Hippocampal formation (tissue), 2 donors: ENCODE measurements at places on chromosomes 5 and 9.

- DNase-seq, result no peak
These were observed 631 bp upstream of the RCL1 start for GRCh38 chr9:4792054-4792571.

DNA sequence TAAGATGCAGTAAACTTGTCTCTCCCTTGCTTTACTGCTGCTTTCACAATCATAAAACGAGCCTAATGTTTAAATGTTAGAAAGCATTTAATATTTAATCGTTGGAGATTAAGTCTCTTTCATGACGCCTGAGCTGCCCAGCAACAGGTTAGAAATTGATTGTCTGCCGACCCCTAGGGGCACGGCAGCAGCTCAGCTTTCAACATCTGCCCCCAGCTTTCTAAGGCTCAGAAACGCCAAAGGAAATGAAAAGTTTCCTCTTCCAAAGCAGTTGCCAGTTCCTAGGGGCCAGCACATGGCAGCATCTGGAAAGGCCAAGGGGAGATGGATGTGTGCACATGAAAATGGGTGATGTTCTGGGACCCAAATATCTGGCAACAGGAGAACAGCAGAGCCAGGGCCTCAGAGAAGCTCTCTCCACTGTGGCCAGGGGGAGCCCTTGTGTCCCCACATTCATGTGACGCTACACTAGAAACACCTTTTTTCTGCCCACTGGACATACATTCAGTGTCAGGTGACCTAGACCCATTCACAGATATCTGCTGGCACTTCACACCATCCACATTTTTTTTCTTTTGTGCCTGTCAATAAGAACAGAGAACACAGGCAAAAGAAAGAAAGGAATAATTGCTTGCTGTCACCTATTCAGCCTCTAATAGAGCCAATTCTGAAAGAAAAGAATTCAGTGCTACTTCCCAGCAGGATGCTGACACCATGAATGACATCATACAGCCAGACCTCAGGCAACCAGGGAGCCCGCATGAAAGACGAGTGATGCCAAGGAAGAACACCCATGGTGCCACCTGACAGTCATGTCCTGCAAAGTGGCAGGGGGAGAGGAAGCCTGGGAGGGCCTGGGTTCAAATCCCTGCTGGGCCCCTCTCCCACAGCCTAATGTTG is 205.0 kb upstream of the TAS2R1 start:
- no peak for DNase-seq

GRCh38 chr9:130499804-130500263 is 55.1 kb downstream of the ASS1 start:
- DNase-seq, result no peak

DNA sequence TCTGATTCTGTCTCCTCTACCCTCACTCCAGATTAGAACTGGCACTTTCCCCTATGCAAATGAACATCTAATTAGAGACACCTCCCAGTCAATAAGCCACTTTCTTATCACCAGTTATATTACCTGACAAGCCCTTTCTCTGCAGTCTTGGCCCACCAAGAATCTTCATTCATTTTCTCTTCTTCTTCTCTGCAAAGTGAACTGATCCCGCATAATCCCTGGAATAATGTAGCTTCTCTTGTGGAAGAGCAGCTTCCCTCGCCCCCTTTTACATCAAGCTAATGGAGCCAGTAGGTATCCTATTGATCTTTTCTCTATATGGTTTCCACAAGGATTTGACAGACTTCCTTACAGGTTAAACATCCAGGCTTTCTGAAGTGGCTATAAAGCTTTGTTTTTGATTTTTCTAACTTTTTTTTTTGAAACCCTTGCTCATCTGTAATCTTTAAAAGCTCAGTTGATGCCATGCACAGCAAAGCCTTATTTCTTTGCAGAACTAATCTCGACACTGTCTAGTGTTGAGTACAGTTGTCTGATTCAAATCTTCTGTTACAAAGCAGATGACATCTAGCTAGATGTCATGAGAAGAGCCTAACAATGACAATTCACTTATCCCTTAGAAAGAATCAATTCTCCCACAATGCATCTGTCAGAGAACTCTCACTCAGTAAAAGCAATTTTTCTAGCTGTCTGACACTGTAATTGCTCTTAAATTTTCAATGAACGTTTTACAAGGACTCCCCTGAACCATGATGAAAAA is 281.4 kb downstream of the ISL1 start:
- DNase-seq, result no peak

GRCh38 chr5:141359790-141360426 is at the start of gene PCDHGB2:
PCDHGB2 (plus strand) TSS chr5:141359994; CDS start chr5:141360136, 142 bp downstream.
- DNase-seq, result no peak

DNA sequence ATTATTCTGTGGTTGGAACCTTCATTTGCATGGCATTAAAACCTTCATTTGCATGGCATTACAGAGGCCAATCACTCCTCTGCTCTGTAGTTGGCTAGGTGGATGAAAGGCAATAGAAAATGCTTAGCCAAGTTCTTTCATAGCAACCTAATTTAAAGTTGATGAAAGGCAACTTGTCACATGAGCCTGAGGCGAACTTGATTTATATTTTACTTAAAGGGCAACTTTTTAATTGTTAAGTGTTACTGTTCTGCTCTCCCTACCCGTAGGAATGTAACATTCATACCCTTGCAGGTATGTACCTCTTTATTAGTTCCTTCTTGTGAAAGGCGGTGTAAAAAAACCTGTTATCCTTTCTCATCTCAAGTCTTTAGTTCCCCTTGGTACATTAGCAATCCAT is 7.9 kb upstream of the ERMP1 start:
- DNase-seq, result no peak

DNA sequence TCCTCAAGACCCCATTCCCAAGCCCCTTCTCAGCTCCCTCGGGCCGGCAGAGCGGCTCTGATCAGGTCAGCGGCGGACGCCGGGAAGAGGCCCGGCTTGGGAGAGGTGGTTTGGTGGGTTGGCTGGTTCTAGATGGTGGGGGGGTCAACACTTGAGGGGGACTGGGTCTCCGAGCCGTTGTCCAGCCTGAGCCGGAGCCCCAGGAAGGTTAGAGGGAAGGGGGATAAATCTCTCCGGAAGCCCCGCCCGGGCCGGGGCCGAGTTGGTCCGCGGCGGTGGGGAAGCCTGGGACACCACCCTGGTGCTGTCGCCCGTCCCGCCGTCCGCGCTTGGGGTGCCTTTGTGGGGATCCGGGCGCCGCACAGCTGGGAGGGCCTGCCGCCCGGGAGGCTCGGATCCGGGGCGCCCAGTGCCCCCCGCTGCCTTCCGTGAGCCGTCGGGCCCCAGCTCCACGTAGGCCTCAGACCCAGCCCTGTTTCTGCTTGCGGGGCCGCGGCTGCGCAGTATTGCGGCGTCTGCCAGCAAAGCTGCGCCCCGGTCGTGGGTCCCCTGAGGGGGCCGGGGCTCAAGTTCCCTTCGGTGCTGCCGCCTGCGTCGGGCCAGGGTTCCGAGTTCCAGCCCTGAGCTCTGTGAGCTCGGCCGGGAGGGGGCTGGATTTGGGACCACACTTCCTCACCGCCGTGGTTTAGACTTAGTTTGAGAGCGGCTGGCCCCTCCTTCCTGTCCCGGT is 542 bp upstream of the TRIM52 start:
- DNase-seq, result no peak

GRCh38 chr9:119369680-119370366 is 588 bp upstream of the BRINP1 start:
- no peak for DNase-seq

DNA sequence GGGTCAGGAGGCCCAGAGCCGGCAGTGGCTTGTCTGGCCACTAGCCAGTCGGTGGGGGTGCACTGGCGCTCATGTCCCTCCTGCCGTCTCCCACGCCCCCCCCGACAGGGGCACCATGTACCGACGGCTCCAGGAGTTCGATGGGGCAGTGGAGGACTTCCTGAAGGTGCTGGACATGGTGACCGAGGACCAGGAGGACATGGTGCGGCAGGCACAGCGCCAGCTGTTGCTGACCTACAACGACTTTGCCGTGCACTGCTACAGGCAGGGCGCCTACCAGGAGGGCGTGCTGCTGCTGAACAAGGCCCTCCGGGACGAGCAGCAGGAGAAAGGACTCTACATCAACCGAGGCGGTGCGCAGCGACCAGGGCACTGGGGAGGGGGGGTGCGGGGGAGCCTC is 8.1 kb downstream of the TTC16 start:
- DNase-seq, result no peak

DNA sequence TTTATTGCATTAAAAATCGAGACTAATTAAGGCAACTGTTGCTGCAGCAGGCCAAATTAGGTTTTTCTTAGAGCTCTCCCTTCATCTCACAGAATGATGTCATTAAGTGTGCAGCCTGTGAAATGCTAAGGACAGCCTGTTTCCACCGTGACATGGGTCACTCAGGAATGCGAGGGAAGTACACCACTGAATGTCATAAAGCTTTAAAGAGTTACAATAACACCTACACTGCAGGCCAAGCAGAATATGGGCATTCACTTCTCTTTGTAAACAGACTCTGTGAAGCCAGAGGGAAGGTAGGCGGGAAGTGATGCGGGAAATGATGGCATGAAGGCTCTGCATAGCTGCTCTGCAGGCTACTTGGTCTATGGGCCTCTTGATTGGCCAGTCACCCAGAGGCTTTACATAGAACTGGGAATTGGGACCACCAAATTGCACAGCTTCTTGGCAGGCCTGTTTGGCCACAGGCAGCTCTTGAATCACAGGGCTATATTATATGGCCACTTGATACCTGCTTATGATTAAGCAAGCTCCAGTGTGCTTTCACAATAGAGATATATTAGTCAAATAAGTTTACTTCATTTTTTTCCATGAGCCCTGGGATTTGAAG is 28.4 kb upstream of the AOPEP start:
- DNase-seq, result no peak

DNA sequence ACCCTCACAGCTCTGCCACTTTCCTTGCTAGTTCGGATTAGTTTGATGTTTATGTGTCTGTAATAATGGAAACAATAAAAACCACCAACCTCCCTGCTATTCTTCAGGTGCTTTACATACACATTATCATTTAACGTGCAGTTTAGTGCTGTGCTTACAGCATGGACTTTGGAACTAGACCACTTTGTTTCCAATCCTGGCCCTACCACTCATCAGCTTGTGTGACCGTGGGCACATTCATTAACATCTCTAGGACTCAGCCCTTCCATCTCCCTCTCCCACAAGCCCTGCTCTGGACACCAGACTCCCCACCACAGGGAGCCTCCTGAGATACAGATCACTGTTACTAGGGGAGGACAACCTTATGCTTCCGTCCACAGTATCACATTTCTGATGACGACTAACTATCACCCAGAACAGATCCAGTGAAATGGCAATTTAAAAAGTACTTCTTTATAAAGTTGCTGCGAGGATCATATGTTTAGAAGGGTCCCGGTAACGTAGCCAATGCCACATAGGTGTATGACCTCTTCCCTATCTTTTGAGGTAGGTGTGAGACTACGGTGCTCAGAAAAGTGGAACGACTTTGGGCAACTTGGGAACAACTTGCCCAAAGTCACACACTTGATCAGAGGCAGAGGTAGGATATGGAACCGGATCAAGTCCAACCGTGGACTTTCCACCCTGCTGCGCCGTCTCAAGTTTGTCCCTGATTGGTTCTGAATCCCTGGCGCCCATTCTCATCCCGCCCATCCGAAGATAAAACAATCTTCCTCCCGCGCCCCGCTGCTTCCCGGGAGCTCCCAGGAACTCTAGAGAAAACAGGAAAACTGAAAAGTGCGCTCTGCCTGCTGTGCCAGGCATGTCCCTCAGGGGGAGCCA is 132.4 kb upstream of the NIPBL start:
- DNase-seq, result peak; percentile 38

GRCh38 chr9:112599732-112600131 is 113.1 kb downstream of the KIAA1958 start:
- no peak for DNase-seq
